Peyer's patch (tissue), 4 donors: ENCODE measurements at places on chromosomes 6 and 20.

- no peak for DNase-seq
Measured at GRCh38 chr6:75204217-75204958, 1.5 kb downstream of the COL12A1 start.

DNA sequence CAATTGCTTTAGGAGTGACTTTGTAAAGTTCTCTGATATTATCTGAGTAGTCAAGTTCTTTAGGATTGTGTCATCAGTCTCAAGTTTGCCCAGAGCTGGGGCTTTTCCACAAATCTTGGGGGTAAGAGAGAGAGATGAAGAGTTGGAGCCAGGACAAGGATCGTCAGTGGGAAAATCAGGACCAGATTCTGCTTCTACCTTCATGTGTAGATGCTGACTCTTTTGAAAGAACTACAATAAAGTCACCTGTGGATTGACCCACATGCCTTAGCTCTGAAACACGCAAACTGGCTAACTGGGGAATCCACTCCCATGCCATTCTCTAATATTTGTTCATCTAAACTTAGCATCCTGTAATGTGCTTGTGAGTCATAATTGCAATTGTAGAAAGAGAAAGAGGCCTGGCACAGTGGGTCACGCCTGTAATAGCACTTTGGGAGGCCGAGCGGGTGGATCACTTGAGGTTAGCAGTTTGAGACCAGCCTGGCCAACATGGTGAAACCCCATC, 15.6 kb upstream of the BICRAL start:
- DNase-seq: no peak

DNA sequence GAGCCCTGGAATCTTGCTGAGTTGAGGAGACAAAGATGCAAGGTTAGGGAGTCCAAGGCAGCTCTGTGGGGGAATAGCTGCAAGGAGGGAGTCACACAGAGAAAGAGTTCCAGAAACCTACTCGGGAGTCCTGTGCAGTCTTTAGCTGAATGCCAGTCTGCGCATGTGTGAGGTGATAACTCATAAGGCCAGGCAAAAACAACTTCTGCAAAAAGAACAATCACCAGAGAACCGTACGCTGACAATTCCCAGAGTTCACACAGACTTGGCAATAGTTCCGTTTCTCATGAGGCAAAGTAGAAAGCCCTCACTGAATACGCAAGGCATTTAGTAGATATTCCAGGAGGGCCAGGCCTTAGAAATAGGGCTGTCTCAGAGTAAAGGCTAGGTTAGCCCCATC, 135.2 kb upstream of the TAB2 start:
- DNase-seq: no peak

DNA sequence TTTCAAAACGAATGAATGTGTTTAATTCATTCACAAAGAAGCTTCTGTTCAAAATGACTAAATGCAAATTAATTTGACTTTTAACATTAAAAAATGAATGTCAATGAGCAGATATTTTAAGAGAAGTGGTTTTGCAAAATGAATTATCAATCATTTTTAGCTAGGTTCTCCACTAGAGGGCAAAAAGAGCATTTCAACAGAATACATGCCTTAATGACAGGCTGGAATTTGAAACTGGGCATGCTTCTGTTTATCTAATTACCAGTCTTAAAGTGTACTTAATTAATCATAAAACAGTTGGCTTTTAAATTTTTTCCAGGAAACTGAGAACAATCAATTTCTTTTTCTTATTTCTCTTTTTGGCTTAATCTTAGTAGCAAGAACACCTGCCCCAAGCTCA, 63.8 kb upstream of the TINAG start:
- no peak for DNase-seq

DNA sequence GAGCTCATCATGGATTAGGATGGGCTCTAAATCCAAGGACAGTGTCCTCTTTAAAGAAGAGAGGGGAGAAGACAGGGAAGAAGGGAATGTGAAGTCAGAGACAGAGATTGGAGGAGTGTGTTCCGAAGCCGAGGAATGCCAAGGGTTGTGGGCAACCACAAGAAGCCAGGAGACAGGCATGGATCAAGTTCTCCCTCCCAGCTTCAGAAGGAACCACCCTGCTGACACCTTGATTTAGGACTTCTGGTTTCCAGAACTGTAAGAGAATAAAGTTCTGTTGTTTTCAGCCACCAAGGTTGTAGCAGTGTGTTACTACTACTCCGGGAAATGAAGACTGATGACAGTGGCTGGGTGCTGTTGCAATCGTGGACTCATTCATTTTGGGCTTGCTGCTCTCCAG, 120.1 kb downstream of the RPS12 start:
- DNase-seq: no peak

- peak; percentile 64 for DNase-seq
Measured at GRCh38 chr6:15358579-15359327, 112.9 kb downstream of the JARID2 start.

- DNase-seq: no peak
Measured at GRCh38 chr6:56536536-56536935, 106.2 kb downstream of the DST start.

GRCh38 chr20:52340036-52340634, 148.6 kb upstream of the ZFP64 start:
- no peak for DNase-seq

- no peak for DNase-seq
Measured at GRCh38 chr6:134870677-134871498, 79.0 kb downstream of the ALDH8A1 start.

- DNase-seq: no peak
Measured at GRCh38 chr6:149169761-149170511, 147.6 kb upstream of the TAB2 start.

DNA sequence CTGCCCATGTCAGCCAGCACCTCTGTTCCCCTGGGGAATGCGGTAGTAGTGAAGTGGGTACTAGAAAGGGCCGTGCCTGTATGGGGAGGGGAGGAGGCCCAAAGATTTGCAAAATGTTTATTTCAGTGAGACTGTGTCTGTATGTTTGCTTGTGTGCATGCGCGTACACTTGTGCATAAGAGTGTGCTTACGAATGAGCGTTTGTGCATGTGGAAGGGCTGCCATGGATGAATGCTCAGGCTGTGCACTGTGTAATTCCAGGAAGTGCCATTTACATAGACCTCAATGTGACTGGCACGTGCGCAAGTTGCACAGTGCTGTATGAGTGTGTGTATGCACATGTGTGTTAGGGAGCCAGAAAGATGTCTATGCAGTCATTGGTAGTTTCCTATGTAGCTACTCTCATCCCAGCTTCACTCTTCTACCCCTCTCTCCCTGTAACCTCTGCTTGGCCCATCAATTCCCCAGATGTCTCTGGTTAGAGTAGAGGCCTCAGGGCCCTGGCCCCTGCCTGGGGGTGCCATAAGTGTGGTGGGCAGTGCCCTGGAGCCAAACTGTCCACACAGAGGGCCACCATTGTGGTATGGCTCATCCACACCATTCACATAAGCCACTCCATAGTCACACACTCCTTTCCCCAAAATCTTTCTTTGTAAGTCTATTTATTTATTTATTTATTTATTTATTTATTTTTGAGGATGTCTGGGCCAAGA, 26.8 kb upstream of the SLC22A7 start:
- peak; percentile 76 for DNase-seq

- no peak for DNase-seq
Measured at GRCh38 chr6:106872049-106872448, 102.5 kb downstream of the CD24 start.

GRCh38 chr6:146543211-146543939, at the start of gene RAB32:
RAB32 (plus strand) TSS chr6:146543833; CDS start chr6:146543872, 39 bp downstream.
- DNase-seq: peak; percentile 29

GRCh38 chr6:41167173-41167963, 4.5 kb upstream of the TREM2 start:
- DNase-seq: no peak
